ENCODE measurements at places on chromosomes 16 and 17. TPM values are rescaled to one million over a fixed set of nuclear protein-coding genes. Genes with fewer than 3 reads are reported as not detected.

The RPGRIP1L gene
- total RNA-seq: 2.0 TPM

The KRT33B gene
- not detected for total RNA-seq

The NXPH3 gene
- total RNA-seq: 3.7 TPM

The RAD51C gene
- 38.5 TPM for total RNA-seq

The PABPN1L gene
- not detected for total RNA-seq

The TVP23A gene
- total RNA-seq: 0.19 TPM

The CNTD1 gene
- not detected for total RNA-seq

The SSH2 gene
- total RNA-seq: 31.3 TPM

The RMI2 gene
- 0.48 TPM for total RNA-seq

The SLC43A2 gene
- 4.2 TPM for total RNA-seq

The EVPLL gene
- not detected for total RNA-seq

DNA sequence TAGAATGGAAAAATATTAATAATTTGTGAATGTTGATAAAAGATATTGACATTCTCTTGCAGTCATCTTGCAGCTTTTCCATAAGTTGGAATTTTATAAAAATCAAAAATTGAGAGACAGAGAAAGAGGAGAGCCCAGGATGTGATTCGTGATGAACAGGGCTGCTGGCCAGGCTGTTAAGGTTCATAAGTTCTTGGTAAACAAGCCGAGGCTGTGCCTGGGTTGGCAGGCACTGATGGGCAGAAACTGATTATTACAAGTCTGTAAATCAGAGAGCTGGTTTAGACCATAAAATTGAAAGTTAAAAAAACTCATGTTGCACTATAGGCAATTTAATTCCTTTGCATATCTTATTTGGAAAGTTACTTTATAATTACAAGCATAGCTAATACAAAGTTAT lies 533.7 kb downstream of the HAPSTR1 start:
- no peak for DNase-seq

GRCh38 chr16:25006504-25007056 lies 8.6 kb downstream of the ARHGAP17 start:
- DNase-seq: no peak

- no peak for DNase-seq
Observed at GRCh38 chr17:74699236-74699635, 13.5 kb downstream of the CD300LF start.

- no peak for DNase-seq
Observed at GRCh38 chr16:89843409-89844350, 15.4 kb downstream of the SPIRE2 start.

- no peak for DNase-seq
Observed at GRCh38 chr17:74116087-74116717, 87.3 kb upstream of the RPL38 start.

DNA sequence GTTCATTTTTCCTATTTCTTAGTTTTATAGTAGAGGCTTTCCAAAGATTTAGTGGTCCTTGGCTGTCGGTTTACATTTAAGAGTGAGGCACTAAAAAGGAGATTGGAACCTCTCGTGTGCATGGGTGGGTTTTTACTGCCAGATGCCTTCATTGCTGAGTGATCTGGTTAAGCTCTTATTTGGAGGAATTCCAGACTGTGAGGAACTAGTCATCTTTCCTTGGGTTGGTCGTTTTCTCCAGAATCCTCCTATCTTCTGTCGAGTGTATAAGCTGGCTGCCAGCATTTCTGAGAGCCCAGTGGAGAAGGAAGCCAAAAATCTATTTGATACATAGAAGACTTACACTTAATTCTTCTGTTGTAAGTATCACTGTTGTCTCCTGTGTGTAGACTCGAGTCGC lies 22.6 kb downstream of the IST1 start:
- no peak for DNase-seq

- no peak for DNase-seq
Observed at GRCh38 chr16:86732621-86733295, 154.4 kb downstream of the FOXL1 start.

- no peak for DNase-seq
Observed at GRCh38 chr16:28110479-28110878, 47.0 kb upstream of the GSG1L start.

GRCh38 chr17:14203388-14203787 lies 33.3 kb downstream of the CDRT15 start:
- DNase-seq: no peak

GRCh38 chr17:80916246-80916645 lies 75.4 kb upstream of the CHMP6 start:
- DNase-seq: no peak

GRCh38 chr17:76238847-76239537 lies 1.3 kb downstream of the RNF157 start:
- DNase-seq: no peak

- no peak for DNase-seq
Observed at GRCh38 chr17:3035256-3035967, 28.0 kb downstream of the OR1D5 start.

DNA sequence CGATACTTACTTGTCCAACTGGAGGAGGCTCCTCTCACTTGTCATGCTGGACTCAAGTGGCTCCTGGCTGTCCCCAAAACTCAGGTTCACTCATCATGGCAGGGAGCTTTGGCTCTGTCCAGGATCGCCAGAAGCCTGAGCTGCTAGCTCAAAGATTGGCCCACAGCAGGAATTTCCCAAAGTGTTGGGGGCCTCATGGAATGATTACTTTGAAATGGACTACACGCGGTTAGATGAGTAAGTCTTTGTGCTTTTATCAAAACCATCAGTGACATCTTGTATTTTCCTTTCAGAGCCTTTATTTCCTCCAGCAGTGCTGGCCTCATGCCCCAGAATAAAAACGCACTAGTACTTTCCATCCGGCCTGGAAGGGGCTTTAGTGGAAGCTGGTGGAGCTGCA lies 29.2 kb upstream of the PHB1 start:
- no peak for DNase-seq

DNA sequence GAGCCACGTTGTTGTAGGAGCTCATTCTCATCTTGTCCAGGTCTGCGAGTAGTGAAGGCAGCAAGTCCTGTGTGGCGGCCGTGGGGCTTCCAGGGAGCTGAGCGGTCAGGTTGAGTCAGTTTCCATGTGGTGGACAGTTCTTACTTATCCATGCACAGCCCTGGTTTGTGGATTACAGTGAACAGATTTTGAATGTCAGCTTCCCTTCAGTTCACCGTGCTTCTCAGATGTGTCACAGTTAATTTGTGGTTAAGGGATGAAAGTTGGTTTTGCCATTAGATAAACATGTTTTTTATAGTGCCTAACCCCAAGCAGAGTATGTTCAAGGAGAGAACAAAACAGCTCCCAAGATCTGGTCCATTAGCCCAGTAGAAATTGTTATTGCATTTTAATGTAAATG lies 103.1 kb downstream of the RPTOR start:
- no peak for DNase-seq

DNA sequence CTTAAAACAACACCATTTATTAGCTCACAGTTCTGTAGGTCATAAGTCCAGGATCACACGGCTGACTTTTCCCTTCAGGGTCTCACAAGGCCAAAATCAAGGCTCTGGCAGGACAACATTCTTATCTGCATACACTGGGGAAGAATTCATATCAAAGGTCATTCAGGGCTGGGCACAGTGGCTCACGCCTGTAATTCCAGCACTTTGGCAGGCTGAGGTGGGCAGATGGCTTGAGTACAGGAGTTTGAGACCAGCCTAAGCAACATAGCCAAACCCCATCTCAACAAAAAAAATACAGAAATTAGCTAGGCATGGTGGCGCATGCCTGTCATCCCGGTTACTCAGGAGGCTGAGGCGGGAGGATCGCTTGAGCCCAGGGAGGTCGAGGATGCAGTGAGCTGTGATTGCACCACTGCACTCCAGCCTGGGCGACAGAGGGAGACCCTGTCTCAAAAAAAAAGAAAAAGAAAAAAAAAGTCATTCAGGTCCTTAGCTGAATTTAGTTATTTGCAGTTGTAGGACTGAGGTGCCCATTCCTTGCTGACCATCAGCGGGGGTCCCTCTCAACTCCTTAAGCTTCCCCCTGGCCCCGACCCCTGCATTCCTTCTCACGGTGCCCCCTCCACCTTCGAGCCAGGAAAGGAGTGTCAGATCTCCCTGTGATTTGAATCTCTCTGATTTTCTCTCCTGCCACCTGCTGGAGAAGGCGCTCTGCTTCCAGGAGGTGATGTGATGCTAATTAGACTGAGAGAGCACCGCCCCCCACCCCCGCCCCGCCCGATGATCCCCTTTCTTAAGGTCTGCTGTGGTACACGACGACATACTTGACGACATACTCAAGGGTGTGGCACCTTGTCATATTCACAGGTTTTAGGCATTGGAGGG lies 91.8 kb upstream of the CLEC18A start:
- DNase-seq: peak; percentile 65

DNA sequence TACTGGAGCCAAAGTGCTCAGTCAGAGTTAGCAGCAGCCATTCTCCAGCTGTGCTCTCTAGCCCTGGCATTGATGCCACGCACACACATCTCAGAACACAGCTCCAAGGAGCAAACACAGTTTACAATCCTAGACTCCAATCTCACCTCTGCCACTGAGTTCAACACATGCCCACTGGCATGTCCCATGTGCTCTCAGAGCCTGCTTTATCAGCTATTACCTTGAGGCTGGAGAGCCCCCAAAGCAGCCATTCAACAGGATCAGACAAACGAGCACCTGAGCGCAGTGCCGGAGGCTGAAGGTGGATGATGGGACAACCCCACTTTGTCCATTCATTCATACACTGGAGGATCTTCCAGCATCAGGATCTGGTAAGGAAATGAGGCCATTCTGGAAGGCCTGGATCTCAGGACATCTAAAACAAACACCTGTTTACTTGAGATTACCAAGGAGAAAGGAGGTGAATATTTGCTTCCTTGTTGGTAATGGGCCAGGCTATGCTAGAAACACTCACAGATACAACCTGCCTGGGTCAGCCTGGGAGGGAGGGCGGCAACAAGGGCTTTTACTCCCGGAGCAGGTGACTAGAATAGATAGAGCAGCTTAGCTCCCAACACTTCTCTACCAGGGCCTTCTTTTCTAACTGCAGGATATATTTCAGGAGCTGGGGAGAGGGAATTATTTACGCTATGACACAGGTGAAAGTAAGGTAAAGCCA lies 25.4 kb downstream of the RANBP10 start:
- DNase-seq: no peak

DNA sequence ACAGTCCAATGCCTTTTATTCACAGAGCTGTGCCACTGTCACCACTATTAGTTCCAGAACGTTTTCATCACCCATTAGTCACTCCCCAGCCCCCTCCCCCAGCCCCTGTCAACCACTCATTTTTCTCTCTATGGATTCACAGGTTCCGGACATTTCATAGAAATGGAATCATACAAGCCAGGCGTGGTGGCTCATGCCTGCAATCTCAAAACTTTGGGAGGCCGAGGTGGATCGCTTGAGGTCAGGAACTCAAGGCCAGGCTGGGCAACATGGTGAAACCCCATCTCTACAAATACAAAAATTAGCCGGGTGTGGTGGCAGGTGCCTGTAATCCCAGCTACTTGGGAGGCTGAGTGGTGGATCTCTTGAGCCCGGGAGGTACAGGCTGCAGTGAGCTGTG lies 759 bp upstream of the PAM16 start:
- DNase-seq: no peak

DNA sequence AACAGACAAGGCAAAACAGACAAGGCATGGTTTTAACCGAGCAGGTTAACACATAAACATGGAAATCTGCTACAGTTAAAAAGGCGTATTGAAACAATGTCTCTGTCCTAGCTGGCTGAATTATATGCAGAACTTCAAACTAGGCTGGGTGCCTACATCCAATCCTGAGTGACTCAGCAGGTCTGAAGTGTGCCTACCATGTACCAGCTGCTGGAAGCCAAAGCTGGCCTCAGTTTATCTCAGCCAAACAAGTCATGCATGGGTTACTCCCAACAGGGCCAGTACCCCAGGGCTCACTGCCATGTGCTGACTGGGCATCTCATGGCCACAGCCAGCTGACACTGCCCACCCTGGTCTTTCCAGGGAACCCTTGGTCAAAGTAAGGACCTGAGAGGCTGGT lies 4.0 kb downstream of the C1QBP start:
- no peak for DNase-seq

- no peak for DNase-seq
Observed at GRCh38 chr17:30230596-30231125, 4.8 kb downstream of the SLC6A4 start.

DNA sequence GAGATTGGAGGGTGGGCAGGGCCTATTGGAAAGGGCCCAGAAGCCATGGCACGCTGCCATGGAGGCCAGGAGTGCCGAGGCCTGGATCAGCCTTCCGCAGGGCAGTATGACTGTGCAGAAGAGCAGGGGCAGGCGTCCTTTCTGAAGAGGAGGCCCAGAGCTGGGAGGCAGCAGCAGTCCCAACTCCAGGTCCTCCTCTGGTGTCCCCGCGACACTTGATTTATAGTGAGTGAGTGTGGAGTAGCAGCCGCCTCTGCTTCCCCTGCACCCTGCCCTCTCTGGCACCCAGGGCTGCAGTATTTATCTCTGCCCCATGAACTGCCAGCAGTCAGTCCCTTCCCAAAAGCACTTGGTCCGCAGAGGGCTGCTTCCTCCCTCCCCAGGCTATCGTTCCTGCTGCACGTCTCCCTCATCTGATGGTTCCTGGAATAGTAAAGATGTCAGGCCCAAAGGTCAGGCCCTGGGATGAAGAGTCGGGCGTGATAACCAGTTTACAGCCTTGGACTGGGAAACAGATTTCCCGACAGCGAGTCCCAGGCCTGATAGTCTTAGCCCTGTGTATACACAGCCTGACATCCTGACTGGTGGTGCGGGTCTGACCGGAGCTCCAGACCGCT lies 32.9 kb downstream of the PGS1 start:
- DNase-seq: no peak
